ENCODE measurements at places on chromosomes 13 and 19. TPM values are rescaled to one million over a fixed set of nuclear protein-coding genes. Genes with fewer than 3 reads are reported as not detected.

DNA sequence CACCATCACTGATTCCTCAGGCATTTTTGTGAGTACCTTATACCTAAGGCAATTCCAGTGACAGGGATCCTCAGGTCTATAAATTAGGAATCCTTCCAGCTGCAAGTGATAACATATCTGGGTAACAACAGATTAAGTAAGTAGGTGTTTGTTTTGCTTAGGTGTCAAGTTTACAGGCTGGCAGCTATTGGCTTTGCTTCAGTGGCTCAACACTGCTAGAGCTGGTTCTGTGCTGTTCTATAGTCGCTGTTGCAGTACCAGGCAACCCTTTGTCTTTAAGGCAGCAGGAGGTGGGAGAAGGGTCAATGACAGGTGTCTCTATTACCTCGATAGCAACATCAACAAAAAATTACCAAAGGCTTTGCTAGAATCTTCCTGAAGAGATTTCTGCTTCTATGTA is 27.0 kb downstream of the SLC10A2 start:
- no peak for DNase-seq

- no peak for DNase-seq
Measured at GRCh38 chr13:111423168-111423785, 102.8 kb downstream of the TEX29 start.

The ZNF443 gene
- 8.8 TPM for total RNA-seq

DNA sequence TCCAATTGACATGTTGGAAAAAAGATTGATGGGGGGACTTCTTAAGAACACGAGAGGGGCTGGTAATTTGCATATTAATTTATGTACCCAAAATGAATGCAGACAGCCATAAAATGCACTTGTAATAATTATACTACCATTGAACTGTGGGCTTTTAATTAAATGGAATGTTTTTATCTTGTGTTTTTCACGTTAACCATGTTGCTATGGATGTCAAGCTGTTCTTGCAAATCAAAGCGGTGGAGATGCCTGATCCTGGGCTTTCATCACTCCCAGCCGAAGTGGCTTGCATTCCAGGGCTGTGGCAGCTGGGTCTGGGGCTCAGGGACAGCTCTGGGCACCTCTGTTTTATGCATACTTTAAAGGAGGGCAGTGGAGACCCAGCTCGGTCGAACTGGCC is 179.4 kb upstream of the TMTC4 start:
- DNase-seq: no peak

DNA sequence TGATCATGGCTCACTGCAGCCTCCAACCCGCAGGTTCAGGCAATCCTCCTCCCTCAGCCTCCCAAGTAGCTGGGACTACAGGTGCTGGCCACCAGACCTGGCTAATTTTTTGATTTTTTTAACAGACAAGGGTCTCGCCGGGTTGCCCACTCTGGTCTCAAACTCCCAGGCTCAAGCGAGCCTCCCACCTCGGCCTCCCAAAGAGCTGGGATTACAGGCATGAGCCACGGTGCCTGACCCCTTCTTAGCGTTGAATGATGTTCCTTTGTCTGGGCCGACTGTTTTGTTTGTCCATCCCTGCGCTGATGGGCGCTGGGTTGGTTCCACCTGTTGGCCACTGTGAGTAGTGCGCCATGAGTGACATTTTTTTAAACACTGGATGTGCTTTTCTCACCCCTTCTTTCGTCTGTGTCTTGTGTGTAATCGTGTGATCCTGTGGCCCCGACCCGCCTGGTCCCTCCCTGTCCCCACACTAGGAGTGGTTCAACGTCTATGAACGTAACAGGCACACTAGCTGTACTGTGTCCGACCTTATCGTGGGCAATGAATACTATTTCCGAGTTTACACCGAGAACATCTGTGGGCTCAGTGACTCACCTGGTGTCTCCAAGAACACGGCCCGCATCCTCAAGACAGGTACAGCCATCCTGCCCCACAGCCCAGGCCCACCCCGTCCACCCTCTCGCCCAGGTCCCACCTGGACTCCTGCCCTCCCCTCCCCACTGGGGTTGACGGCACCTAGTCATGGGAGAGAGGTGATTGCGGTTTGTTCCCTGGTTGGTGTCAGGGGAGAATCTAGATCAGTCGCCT is 15.0 kb upstream of the EMC10 start:
- peak; percentile 76 for DNase-seq

The TMEM38A gene
- total RNA-seq: 7.1 TPM

The TMPRSS9 gene
- 0.29 TPM for total RNA-seq

DNA sequence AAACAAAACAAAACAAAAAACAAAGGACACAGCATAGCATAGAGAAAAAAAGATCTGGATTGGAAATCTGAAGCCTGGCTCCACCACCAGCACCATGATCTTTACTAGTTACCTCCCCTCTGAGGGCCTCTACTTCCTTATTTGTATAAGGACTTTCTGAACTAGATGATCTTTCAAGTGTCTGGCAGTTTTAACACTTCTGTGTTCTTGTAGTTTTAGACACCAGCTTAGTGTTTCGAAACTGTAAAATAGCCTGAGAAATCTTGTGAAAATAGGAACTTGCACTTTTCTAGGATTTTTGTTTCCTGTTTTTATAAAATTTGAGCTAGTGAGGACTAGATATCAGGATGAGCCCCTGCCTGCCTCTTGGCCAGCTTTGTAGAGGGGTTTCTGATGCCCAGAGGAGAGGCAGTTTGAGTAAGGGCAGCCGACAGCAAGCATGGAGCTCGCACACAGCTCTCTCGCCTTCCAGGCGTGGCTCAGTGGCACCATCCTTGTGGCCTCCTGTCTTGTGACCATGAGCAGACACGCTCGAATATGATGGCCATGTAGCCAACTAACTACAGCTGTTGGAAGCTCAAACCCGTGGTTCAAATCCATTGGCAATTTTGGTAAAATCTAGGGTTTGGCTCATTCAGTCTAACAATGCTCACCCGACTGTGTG is 319.0 kb downstream of the KCNRG start:
- DNase-seq: no peak
